ENCODE measurements at places on chromosomes 7 and 10.

DNA sequence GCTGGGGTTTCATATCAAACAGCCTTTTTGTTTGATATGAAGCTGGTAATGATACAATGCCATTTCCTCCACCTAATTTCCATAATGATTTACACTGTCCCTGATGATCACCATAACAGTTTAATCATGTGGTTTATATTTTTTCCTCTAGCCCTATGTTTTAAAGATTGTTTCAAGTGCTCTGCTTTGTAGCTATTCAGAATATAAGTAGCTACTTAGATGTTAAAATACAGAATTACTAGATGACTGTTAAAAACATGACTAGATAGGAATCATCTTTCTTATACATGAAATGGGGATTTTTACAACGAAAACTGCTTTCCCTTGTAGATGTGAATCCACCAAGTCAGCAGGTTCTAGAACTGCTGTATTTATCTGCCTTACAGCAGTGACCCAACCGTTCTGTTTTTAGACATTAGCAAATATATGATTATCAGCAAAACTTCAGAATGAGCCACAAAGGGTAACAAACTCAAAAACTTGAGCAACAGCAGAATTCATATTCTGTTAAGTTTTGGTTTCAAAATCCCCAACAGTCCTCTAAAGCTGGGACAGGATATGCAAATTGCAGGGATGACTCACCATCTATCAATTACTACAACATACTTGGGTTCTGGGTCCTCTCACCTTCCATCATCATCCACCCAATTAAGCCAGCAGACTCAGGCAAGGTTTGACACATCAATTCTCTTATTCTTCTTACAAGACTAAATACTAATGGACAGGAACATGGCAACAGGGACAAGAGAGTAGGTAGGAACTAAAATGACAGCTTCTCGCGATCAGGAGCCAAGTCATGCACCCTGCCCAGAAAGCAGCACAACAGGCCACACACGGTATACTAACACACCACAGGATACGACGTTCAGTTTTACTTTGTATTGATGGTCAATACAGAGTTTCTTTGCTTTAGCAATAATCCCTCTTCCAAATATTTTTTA, 83.9 kb downstream of the PIP4K2A start:
- no peak for DNase-seq

DNA sequence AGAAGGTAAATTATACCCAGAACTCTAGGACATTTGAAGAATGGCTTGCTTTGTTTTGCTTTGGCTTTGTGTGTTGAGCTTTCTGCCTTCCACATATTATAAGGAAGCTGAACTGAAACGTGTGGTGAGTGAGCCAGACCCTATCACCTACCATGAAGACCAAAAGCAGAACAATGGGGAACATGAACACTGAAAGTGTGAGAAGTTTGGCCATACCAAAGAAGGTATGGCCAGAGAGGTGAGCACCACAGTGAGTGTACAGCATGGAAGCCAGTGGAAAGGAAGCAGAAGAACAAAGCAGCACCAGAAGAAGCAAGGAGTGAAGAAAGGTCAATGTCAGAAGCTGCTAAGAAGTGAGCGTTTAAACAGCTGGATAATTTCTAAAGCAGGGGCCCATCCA, 59.7 kb upstream of the CCDC71L start:
- no peak for DNase-seq

DNA sequence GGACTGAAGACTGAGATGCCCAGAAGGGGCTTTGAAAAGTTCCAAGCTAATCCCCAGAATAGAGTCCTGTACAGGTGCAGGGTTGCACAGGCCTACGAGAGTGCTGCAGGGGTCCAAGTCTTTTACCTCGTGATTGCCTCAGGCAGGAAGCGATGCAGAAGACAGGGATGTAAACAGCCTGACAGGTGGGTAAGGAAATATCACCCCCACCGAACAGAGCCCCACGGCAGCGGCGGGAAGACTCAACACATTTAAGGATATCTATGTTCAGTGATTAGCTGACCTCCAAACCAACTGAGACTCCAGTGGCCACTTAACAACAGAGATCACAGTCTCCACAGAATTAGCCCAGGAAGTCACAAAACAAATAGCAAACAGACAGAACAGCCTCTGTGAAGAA, 73.9 kb upstream of the VIPR2 start:
- DNase-seq: no peak

DNA sequence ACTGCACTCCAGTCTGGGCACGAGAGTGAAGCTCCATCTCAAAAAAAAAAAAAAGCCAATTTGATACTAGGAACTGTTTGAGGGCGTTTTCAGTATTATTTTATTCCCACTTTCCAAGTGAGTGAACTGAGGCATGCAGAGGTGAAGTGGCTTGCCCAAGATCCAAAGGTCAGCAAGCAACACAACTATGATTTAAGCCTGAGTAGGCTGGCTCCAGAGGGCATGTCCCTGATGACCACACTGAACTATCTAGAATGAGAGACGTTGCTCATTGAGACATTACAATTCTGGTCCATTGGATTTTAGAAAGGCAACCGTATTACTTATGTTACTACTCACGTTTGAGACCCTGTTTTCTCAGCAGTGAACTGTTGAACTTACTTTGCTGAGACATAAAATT, 20.8 kb downstream of the KCNMA1 start:
- DNase-seq: no peak

GRCh38 chr10:84607523-84607922, 279.1 kb downstream of the CCSER2 start:
- DNase-seq: no peak

GRCh38 chr7:30894866-30895605, 16.6 kb upstream of the AQP1 start:
- DNase-seq: no peak

DNA sequence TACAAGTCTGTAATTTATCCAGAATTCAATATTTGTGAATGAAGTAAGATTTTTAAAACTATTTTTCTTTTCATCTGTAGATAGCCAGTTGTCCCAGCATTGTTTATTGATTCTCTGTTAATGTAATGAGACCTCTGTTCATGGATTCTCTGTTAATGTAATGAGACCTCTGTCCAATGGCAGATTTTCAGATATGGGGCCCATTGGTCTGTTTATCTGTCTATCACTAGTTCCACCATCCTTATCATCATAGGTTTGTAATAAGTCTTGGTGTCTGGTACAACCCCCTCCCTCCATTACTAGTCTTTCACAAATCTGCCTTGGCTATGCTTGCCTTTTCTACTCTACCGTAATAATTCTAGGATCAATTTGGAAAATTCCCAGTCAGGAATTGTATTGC, 276.6 kb downstream of the ARHGAP12 start:
- no peak for DNase-seq

DNA sequence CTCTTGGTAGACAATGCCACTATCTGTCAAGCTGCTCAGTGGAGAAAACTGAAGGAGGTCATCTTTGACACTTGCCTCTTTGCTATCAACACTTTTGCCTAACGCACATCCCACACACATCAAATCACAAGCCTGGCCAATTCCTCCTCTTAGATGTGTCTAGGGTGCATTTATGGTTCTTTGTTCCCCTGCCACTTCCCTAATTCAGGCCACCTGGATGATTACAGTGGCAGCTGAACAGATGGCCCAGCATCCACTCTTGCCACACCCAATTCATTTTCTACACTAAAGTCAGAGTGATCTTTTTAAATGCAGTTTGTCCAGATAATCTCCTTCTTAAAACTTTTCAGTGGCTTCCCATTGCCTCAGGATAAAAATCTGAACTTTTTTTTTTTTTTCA, 58.6 kb downstream of the LAMB4 start:
- DNase-seq: no peak

DNA sequence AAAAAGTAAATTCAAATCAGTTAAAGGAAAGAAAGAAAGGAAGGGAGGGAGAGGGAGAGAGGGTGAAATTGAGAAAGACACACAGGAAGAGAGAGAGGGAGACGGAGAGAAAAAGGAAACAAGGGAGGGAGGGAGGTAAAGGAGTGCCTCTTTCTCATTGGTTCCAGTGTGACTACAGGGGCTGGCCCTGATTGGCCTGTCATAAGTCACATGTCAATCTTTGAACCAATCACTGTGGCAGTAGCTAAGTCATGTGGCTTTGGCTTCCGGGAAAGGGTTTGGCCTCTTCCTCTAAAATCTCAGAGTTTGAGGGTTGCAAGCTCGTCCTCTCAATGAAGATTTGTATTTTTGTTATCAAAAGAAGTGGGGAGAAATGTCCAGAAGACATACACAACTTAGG, 150.2 kb downstream of the RAB11FIP2 start:
- no peak for DNase-seq
